ENCODE measurements at places on chromosomes 3 and 15.

DNA sequence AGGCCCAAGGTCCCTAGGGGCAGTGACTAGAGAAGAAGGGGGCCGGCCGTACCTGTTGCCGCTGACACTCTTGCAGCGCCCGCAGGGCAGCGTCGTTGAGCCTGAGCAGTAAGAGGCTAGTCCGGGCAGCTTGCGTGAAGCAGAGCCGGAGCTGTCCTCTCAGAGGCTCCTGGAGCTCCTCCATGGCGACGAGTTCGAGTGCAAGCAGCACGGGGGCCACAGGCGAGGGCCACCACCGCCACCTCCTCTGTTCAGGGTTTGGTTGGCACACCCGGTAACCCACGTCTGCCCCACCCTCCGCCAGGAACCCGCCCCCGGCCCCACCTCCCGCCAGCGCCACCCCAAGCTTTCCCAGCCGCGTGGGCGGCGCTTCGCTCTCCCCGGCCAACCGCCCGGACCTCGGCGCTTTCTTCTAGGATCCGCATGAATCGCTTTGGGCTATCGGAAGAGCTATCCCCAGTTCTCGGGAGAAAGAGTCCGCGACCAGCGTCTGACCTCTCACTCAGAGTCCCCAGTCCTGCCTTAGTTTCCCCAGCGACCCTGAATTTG is at the start of gene ELL3:
Gene ELL3, minus strand, starts transcription at position 249 of the 549 bp plus-strand sequence. Its CDS starts 65 bp downstream, at position 184.
- no peak for DNase-seq

- no peak for DNase-seq
Observed at GRCh38 chr15:33934921-33935320, 33.4 kb upstream of the CHRM5 start.

GRCh38 chr3:65564483-65564882 is 474.2 kb downstream of the MAGI1 start:
- no peak for DNase-seq

GRCh38 chr3:193564012-193564411 is 9.3 kb upstream of the ATP13A4 start:
- no peak for DNase-seq

- DNase-seq, result no peak
Observed at GRCh38 chr3:175073219-175073905, 214.2 kb downstream of the NAALADL2 start.

DNA sequence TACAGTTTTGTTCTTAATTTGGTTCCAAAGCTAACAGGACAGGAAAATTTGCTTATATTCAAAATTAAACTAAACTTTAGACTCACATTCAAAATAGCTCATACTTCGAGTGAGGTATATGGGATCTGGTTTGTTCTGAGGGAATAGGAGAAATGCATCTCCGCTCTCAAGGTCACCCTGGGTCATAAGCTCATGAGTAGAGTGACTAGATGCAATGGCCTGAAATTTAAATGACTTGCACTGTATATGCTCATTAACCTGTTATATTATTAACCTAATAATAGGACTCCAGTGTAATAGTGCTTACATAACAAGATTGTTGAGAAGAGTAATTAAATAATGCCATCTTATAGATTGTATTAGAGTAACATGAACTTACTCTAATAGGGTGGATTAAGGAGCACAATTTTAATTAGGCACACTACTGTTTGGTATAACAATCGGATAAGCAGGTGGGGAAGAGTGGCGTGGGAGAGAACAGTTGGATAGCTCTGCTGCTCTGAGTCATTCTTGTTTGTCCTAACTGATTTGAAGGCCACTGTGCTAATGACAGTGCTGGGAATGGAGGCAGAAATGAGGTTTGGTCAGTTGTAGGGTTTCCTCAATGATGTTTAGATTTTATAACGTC is 5.2 kb downstream of the NKTR start:
- DNase-seq, result no peak

Data from HEK293T (cell line).